Posterior vena cava (tissue), 2 donors: ENCODE measurements at places on chromosomes 2 and 18. TPM values are rescaled to one million over a fixed set of nuclear protein-coding genes. Genes with fewer than 3 reads are reported as not detected.

DNA sequence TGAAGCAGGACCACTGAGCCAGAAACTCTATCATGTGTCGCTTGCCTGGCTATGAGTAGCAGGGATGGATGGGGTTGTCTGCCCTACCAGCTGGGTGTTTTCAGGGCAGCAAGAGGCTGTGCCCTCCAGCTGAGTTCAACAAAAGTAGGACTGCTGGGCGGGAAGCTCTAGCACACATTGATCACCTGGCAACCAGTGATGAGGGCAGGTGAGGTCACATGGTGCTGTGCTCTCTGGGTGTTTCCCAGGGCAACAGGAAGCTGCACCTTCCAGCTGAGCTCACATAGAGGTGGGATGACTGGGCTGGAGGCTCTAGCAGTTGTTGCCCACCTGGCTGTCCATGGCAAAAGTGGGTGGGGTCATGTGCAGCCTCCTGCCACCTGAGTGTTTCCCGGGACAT, 487.3 kb upstream of the VWC2L start:
- no peak for DNase-seq

DNA sequence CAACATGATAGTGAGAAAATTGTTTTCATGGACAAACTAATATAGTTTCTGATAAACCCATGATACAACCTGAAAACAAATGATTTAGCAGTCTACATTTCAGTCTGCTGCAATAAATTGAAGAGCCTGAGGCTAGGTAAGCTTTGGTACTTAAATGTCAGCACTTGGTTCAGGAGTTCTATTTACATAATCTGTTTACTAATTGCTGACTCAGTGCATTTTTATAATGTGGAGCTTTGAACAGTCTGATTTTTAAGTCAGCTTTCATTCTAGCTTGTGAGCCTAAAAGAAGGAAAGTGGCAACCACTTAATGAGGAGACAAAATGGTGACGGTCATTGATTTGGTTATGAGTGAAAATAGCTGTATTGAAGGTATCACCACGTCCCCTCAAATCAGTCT, 488.6 kb downstream of the CPS1 start:
- DNase-seq = no peak

DNA sequence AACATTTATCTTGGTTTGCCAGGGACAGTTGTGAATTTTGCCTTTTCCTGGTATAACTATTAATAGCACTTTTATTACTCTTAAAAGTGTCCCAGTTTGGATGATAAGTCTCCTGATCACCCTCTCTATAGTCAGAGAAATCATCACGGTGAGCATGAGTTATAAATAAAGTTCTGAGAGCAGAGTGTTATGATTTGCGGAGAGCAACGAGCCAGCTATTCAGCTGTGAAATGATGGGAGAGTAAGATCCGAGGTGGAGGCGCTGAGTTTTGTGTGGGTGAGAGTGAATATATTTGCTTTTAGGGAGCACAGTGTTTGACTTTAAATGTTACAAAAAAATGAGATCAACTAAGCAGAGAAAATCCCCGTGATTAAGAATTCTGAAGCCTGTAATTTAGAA, 179.6 kb downstream of the DSC3 start:
- DNase-seq = no peak

DNA sequence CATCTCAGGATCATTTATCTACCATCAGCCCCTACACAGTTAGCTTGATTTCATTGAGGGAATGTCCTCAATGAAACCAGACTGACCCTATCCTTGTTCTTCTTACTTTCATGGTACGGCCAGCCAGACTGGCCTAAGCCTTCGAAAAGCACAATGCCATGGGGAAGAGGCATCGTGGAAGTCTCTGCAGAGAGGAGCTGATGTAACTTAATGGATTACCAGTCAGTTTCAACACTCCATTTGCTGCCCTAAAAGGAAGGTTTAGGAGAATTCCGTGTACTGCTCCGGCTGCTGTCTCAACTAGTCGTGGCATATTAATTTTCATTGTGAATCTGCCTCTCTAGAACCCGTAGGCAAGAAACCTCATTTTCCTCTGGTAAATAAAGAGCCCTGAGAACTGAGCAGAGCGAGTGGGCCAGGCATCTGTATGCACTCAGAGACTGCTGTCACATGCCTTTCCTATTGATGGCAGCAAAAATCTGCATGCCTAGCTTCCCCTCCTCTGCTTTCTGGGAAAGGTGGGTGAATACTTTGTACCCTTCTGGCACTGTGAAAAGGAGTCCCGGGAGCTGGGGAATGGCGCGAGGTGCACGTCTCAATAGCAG, 184.9 kb downstream of the KLHL29 start:
- no peak for DNase-seq

The NEU4 gene
- total RNA-seq = 0.38 TPM

The RNU2-63P gene
- 11.5 TPM for total RNA-seq

- no peak for DNase-seq
Measured at GRCh38 chr18:58100154-58100553, 56.1 kb downstream of the NEDD4L start.

- no peak for DNase-seq
Measured at GRCh38 chr2:192940767-192941166, 746.0 kb upstream of the TMEFF2 start.

The PCBP1 gene
- 269 TPM for total RNA-seq

DNA sequence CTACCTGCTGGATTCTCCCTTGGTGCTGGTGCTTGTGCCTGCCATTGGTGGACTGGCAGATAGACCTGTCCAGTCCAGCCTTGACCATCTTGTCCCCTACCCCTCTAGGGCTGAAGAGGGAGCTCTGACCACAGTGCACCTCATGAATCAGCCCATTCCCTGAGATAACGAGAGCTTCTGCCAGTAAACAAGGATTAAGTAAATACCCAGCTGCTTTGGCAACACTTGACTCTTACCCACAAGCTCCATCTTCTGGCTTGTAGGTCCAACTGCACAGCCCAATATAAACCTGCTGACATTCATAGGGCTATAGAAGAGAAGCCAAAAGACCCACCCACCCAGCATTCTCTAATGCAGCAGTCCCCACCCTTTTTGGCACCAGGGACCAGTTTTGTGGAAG, 186.4 kb downstream of the PIK3C3 start:
- DNase-seq = no peak

The CD302 gene
- 52.4 TPM for total RNA-seq

GRCh38 chr2:48514348-48515003, 15.5 kb upstream of the STON1 start:
- DNase-seq = no peak

The AQP12B gene
- not detected for total RNA-seq

The C2orf66 gene
- total RNA-seq = not detected

- DNase-seq = no peak
Measured at GRCh38 chr2:118032169-118033013, 18.5 kb upstream of the CCDC93 start.

GRCh38 chr2:219571311-219572236, at the start of gene OBSL1:
TSS of gene OBSL1 (minus strand) at chr2:219571539. CDS start at chr2:219571232, 307 bp downstream.
- no peak for DNase-seq

DNA sequence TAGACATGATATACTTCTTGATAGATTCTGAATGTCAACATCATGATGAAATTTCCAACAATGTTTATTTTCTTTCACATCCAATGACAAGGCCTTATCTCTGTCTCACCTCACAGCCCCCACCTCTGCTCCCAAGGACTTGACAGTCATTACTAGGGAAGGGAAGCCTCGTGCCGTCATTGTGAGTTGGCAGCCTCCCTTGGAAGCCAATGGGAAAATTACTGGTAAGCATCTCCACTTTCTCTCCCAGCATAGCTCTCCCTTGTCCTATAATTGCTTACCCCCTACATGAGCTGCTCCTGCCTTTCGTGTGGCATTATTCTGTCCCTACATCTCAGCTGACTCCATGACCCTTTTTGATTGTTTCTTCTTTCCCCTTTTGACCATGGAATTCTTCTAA, 821.8 kb downstream of the MBD2 start:
- DNase-seq = no peak

DNA sequence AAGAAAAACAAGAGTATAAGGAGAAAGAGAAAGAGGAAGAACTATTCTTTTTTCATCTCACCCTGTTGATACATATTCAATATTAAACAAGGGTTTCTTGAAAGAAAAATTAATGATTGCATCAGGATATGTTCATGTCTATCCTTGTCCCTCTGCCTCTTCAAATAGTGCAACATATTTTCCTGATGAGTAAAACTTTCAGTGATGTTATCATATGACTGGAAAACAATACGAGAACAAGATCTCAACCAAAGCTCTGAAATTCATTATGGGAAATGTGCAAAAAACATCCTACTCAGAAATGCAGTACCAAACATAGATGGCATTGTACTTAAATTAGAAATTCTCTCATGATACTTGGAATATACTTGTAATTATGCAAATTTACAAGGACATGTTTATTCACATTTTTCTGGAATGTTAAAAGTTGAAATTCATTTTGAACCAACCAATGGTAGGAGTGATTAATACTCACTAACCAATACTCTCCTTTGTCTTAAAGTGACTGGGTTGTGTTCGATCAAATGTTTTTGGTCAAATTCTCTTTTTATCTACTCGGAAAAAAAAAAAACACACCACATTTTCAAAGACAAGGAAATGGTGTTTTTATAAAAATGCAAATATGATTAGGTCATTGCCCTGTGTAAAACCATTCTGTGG, 148.9 kb upstream of the GULP1 start:
- no peak for DNase-seq

DNA sequence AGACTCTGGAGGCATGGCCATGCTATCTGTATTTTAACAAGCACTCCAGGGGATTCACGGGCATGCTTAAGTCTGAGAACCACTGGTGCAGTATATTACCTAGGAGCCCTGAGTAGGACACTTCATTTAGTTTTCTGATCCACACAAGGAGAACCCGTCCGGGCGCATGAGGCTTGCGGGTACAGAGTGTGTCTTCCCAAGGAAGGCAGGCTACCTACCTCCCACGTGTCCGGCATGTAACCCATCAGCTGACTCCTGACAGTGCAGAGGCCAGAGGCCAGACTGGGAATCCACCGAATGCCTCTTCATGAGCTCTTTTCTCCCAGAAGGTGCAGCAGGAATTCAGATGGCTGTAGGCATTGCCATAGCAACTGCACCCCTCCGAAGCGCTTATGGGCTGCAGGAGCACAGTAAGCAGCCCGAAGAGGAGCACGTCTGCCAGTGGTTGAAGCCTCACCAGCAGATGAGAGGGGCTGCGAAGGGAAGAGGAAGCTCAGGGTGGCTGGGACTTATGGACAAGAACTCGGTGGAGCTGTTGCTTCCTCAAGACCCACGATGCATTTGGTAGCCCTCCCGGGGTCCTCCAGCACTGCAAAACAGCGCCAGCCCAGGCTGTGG, 33.8 kb upstream of the DNMT3A start:
- peak; percentile 36 for DNase-seq

DNA sequence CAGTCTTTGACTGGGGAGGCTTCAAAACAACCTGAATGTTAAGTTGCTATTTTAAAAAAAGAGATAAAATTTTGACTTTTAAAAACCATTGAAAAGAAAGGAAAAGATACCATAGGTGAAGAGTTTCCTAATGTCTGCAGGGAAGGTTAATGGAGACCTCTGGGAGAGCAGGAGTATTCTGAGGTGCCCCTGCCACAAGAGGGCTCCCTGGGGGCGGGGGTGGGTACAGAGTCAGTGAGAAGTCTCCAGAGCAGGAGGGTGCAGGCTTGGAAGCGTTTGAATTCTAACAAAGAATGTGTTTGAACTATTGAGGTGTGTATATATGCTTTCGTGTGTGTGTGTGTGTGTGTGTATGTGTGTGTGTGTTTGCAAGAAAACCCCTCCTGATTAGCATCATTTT, 46.7 kb upstream of the ST6GAL2 start:
- DNase-seq = no peak

GRCh38 chr18:13716916-13717315, 9.4 kb downstream of the FAM210A start:
- no peak for DNase-seq

DNA sequence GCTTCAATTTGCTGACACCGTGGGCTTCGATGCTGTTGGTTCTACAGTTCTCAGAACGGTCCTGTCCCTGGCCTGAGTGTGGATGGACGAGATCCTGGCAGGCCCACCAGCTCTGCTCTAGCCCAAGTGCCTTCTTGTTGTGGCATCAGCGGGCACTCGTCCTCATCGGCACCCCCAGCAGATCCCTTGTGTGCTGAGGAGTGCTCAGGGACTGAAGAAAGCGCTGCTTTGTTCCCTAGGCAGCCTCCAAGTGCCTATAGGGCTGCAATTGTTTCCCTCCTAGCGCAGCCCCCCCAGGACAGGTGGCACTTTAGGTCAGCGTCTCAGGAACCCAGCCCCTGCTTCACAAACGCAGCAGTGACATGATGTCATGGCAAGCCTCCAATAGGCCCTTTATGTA, 217.7 kb downstream of the AGAP1 start:
- DNase-seq = no peak

- DNase-seq = no peak
Measured at GRCh38 chr2:216735086-216735485, 39.7 kb upstream of the IGFBP5 start.

DNA sequence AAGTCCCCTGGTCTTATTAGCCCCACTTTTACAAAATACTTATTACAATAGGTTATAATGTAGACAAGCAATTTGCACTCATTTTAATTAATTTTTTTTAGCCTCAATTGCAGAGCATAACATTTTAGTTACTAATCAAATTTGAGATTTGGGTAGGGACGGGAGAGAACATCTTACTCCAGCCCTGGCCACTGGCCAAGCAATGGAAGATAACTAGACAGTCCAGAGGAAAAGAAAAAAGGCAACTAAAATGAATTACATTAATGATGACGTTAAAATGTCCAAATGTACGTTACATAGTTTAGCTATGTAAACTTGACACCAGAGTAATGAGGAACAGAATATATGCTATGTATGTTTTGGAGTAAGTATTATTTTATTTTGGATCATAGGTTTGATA, 11.0 kb upstream of the CAVIN2 start:
- no peak for DNase-seq

The NT5DC4 gene
- not detected for total RNA-seq

- DNase-seq = no peak
Measured at GRCh38 chr2:33859811-33860461, 260.8 kb upstream of the FAM98A start.

GRCh38 chr2:121567957-121568409, 37.3 kb downstream of the RNU4ATAC start:
- no peak for DNase-seq

The FER1L5 gene
- not detected for total RNA-seq
